ENCODE measurements at places on chromosomes 1 and 21.

- peak; percentile 63 for DNase-seq
These were observed 50.9 kb downstream of the DHX9 start for GRCh38 chr1:182889997-182890396.

- no peak for DNase-seq
These were observed 282.3 kb downstream of the TTLL7 start for GRCh38 chr1:83716641-83717040.

GRCh38 chr1:27556781-27557595, 47.0 kb downstream of the AHDC1 start:
- peak; percentile 84 for DNase-seq

DNA sequence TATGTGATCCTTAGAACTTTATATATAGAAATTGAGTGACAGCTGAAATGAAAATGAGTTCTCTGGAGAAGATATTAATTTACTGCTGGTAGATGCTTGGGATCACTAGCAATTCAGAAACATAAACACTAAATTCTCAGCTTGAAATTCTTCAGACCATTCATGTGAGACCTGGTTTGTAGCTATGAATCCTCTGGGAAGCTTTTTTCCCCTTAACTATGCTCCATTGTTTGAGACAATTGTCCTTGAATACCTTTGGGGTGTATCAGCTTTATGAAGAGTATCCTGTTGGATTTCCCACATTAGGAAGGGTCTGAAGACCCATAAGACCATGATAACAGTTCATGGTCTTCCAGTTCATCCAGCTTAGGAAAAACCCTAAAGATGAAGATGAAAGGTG, 4.6 kb upstream of the DENND1B start:
- DNase-seq = no peak

DNA sequence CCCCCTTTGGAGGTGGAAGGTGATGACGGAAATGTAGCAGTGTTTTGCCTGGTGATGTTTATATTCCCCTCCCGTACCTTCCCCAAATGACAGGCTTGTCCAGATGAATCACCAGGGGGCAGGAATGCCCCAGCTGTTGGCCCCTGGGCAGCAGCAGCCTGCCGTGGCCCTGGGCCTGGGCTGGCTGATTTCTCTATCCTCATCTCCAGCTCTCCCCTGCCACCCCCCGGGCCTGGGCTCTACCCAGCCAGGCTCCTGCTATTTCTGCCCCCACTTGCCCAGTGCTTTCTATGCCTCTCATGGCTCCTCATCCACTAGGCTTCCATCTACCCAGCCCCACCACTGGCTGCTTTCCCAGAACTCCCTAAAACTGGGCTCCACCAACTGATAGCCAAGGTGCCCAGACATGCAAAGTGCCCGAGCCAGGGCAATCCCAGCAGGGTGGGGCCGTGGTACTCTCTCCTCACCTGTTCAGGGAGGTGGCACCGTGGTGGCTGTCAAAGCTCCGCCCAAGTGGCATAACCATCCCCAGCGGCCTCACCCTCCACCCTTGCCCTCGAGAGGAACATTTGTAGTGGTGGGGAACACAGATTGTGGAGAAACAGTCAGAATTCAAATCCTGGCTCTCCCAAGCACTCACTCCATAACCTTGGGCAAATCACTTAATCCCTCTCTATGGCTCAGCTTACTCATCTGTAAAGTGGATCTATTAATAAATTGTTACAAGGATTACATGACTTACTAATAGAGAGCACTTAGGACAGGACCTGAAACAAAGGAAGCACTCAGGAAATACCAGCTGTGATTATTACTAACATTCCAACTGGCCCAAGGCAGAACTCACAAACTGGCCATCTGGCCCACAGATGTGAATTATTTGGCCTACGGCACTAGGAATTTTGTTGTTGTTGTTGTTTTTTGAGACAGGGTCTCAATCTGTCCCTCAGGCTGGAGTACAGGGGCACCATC, 12.8 kb upstream of the ECE1 start:
- no peak for DNase-seq

GRCh38 chr1:58745117-58745516, 38.7 kb downstream of the JUN start:
- no peak for DNase-seq

GRCh38 chr1:97489834-97490233, 431.0 kb downstream of the DPYD start:
- DNase-seq = no peak

- DNase-seq = no peak
These were observed 850 bp upstream of the KHDC4 start for GRCh38 chr1:155934936-155935590.

- no peak for DNase-seq
These were observed 10.9 kb upstream of the BOLA1 start for GRCh38 chr1:149888247-149888998.

DNA sequence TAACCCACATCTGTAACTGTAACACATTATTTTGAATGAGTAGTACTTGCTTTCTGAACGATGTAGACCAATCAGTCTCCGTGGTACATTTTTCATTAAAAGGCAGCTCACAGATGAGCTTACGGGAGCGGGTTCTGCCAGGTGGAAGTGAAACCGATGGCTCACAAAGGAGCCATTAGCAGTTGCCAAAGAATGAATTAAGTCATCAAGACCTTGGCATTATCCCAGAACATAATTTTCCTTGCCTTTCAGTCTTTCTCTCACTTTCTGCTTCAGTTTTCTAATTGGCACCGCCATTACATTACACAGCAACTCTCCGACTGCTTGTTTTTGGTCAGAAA, 33.5 kb upstream of the UTS2 start:
- DNase-seq = no peak

GRCh38 chr21:45548711-45549491, 6.7 kb upstream of the SLC19A1 start:
- DNase-seq = no peak

- no peak for DNase-seq
These were observed 4.6 kb downstream of the LRRC8B start for GRCh38 chr1:89529196-89529595.

DNA sequence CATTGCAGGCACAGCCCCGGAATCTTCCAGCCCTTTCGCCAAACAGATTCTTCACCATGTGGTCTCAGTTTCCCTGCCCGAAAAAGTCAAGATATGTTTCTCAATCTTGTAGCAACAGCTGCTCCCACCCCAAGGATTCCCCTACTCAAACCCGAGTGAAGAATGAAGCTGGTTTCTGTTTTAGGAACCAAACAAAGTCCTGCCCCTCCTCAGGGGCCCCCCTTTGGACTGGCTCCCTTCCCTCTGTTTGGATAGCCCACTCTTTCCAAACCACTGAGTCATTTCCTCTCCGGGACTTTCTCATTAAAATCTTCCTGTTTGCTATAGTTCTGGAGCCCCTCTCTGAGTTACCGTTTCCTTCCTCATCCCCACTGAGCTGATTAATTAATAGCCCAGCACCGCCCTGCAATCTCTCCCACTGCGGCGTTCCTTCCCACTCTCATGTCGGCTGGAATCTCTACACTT, 100.9 kb downstream of the TSEN15 start:
- DNase-seq = no peak

GRCh38 chr1:187300081-187300480, 471.3 kb downstream of the PLA2G4A start:
- DNase-seq = no peak

DNA sequence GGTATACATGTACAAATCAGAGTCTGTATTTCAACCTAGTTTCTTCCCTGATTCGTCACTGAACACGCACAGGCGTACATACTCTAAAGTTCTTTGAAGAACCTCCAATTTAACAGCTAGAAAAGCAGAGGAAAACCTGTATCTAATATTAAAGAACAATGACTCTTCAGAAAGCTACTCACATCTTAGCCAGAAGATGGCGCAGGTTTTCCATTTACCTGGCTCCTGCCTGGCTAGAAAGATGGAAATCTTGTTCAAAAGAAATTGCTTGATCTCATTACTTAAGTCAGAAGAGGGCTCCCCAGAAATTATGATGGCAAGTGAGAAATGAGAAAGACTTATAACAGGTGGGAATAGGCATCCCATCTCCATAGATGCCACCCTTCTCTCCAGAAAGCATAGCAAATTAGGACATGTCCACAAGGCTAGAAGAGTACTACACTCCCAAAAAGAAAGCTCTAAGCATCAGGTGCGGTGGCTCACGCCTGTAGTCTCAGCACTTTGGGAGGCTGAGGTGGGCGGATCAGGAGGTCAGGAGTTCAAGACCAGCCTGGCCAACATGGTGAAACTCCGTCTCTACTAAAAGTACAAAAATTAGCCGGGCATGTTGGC, 19.0 kb upstream of the L1TD1 start:
- DNase-seq = peak; percentile 70

DNA sequence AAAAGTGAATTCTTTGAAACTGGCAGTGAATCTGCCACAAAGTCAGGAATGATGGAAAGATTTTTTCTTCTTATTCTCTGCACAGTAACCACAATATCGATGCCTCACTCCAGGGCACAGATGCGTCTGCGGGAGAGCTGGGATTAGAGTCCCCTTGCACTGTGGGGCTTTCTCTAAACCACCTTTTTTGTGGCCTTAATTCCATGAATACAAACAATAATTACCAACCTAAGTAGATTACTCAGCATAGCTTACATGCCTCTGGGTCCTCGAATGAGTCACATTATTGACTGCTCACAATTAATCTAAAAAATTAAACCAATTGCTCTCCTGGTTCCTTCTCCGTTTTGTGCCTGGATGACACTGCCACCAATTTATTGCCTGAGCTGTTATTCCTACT, 125.8 kb downstream of the KAZN start:
- DNase-seq = no peak

DNA sequence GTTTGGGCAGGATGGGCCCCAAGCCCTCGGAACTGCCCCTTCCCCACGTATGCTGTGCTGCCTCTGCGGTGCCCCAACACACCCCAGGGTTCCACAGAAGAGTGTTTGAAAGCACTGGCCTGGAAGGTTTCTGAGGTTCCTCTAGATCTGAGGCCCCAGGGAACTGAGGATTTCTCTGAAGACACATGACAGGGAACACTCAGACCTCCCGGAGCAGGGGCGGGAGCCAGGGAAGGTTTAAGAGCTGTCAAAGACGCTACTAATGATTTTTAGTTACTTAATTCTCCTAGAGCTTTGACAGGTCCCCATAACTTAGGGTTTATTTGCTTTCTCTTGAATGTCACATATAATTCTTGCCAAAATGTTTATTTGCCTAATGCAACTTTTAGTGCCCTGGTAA, 212.3 kb upstream of the GRIK3 start:
- no peak for DNase-seq

- no peak for DNase-seq
These were observed 33.1 kb upstream of the FOXO6 start for GRCh38 chr1:41328001-41328615.

Measured in NAMALWA (cell line).